ENCODE measurements at places on chromosomes 1 and 21.

GRCh38 chr1:46487818-46488218 lies 1.8 kb upstream of the DMBX1 start:
- DNase-seq: peak; percentile 33

- DNase-seq: no peak
These were observed 28.4 kb upstream of the NPPB start for GRCh38 chr1:11886986-11887665.

DNA sequence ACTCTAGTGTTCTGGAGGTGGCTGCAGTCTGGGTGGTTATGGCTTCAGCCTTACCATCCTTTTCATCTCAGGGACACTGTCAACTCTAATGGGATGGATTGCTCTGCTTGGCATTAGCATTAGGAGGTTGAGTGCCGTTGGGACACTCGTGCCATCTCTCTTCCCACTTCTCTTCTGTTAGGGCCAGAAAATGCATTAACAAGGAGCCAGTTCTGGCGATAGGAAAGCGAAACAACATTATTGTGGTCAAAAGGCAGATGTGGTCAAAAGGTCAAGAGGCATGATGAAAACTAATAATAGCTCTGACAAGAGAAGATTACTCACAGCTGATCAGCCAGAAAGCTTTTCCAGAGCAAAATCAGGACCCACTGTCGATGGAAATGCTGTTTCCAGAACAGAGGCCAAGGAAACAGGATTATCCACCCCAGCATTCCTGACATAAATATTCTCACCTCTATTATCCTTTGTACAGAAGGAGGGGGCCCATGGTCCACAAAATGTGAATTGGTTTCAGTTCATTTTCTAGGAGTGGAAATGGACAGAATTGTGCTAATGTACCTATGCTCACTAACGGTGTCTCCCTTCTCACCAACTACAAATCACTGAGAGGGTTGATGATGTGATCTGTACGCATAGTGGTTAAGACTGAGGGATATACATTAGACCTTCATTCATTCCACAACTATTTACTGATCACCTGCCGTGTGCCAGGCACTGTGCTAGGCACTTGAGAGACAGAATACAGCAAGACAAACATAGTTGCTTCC lies 72.0 kb downstream of the ST6GALNAC5 start:
- DNase-seq: peak; percentile 53

DNA sequence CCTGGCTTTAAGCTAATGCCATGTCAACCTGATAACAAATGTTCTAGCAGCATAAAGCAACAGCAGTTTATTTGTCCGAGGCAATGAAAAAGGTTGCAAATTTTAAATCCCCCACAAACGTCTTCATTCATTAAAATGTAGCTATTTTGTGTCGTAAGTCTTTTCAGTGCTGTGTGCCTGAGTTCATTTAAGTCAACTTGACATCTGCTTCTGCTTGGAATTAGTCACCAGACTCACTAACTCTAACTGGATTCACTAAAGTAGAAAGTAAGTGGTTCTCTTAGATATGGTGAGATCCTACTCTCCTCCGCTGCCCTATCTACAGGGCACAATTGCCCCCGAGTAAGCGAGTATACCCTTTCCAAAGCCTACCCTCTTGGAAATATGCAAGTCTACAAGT lies 118.4 kb upstream of the CHRM3 start:
- DNase-seq: no peak

GRCh38 chr1:65222340-65222940 lies 74.4 kb downstream of the AK4 start:
- no peak for DNase-seq

- peak; percentile 40 for DNase-seq
These were observed 159.1 kb downstream of the EDEM3 start for GRCh38 chr1:184595596-184595995.

DNA sequence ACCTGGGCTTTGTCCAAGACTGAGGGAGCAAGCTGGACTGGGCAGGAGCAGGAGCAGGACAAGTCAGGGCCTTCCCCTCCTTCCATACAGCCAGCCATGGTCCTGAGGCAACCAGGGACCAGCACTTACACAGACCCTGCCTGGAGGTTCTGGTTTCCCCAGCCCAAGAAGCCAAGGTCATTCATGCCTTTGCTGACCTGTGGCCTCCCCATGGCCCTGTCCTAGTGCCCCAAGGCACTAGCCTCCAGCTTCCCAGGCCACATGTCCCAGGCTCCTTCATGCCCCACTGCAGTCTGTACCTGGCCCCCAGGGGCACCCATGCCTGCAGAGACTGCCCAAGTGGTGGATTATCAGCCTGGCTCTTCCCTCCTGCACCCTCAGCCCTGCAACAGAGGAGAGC lies 243.9 kb downstream of the TOMM20 start:
- DNase-seq: no peak

DNA sequence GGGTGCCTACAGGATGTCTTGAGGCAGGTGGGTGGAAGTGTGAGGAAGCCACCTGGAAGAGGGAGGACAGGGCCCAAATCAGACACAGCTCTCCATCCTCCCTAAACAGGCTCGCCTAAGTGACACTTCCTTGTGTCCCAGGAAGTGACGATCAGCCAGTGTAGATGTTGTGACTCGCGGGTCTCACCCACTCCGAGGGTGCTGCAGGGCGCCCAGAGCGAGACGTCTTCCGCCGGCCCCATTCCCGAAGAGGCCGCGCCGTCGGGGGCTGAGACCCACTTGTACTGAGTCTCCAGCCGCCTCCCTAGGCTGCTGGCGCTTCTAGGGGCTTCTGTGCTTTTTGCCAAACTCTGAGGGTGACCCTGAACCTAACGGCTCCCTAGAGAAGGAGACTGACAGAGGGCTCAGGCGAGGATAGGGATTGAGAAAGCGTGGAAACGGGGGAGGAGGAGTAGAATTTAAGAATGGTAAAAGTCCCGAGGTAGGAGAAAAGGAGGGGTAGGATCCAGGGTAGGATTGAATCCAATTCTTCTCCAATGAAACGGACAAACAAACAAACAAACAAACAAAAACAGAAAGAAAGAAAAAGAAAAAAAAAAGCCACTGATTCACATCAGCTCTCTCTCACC lies 543 bp upstream of the MARK1 start:
- DNase-seq: peak; percentile 48

DNA sequence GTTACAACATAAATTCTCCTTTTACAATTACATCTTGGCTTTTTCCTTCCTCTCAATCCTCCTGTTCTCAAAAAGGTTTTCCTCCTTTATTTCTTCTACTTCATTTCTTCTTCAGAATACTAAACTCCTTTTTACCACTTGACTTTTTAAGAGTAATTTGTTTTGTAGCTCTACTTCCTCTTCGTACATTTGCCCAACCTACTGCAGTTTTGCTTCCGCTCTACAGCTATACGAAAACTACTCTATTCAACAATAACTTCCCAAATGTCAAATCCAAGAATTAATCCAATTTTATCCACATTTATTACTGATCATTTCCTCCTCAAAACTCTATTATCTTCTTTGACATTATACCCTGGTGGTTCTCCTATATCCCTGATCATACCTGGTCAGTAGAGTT lies 3.4 kb downstream of the GDAP2 start:
- no peak for DNase-seq

DNA sequence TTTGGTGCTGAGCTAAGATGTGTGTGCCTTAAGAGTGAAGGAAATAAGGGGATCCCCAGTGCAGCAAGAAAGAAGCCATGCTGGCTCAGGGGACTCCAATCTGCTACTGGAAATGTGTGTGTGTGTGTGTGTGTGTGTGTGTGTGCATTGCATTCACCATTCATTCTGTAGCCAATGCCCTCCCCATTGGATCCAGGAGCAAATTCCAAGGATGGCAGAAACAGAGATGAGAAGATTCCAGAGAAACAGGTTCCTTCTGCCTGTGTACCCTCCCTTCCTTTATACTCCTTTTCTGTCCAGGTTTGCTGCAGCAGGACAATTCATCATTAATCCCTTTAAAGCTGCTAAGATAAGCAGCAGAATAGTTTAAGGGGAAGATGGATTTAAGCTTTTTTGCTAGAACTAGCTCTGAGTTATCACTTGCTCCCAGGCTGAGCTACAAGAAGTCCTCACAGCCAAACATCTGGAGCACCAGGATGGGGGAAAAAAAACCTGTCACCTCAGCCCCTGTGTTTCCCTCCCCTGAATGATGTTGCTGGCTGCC lies 3.2 kb downstream of the SLC6A17 start:
- DNase-seq: no peak

- no peak for DNase-seq
These were observed 53.3 kb upstream of the COL18A1 start for GRCh38 chr21:45351526-45352275.

- no peak for DNase-seq
These were observed 11.7 kb downstream of the PIK3CD start for GRCh38 chr1:9663257-9663656.

DNA sequence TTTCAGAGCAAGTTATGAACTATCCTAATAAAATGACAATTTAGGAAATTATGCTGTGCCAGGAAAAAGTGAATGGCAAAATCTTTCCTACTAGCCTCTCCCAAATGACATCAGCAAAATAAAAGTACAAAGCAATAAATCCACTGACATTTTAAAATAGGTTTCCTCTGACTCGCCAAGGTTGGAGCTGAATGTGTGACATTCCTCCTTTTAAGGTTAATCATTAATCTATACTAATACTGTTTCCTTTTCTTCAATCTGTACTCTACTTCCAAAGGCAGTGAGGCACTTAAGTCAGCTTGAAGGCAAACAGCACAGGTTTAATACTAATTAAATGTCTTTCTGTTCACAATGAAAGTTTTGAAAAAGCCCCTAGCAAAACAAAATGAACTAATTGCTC lies 15.7 kb downstream of the RNF19B start:
- no peak for DNase-seq

DNA sequence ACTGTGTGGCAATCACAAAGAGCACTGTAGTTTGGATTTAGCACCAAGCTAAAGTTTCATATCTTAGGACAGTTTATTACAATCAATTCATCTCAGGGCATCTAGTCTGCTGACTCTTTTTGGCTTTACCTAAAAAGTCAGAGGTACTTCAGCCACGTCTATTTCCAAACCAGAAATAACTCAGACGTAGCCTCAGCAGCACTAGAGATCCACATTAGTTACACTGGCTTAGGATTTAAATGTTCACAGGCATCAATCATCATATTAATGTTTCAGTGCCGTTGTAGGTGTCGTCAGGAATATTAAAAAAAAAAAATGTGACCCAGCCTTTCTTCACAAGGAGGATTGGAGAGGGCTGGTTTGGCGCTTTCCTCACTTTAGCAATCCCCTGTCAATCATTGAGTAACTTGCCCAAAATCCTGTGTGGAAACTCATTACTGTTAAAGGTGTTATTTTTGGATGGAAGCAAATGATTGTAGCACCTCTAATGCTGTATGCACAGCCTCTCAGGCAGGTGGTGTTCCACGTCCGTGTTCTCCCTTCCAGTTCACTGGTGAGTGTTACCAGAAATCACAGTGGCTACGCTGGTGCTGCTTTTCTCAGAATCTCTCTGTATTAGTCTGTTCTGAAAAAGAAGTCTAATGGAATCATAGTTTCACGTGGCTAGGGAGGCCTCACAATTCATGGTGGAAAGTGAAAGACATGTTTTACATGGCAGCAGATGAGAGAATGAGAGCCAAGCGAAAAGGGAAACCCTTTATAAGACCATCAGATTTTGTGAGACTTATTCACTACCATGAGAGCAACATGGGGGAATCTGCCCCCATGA lies 45.4 kb downstream of the NEK7 start:
- DNase-seq: no peak

GRCh38 chr1:41513383-41513735 lies 28.9 kb upstream of the EDN2 start:
- DNase-seq: no peak

DNA sequence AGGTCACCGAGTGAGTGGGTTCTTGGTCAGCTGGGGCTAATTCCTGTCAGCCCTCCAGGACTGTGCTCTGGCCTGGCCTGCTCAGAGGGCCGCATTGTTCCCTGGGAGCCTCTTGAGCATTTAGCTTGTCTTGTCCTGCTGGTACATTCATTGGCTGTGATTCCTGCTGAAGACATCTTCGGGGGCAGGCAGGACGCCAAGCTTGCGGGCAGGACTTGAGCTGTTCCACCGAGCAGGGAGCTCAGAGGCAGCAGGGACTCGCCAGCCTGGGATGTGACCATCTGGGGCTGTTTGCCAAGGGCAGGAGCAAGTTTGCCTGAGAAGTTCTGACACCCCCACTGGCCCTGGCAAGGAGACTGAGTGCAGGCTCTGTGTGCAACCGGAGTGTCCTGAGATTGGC lies 7.0 kb upstream of the SLC26A9 start:
- DNase-seq: peak; percentile 64

- DNase-seq: no peak
These were observed 63.2 kb upstream of the APOBEC4 start for GRCh38 chr1:183716286-183716685.

- peak; percentile 58 for DNase-seq
These were observed 1.4 kb downstream of the PMF1 start for GRCh38 chr1:156214024-156214748.

- DNase-seq: no peak
These were observed 92.3 kb upstream of the NBPF6 start for GRCh38 chr1:108357802-108358201.

- DNase-seq: peak; percentile 92
These were observed at the start of gene CFAP45 for GRCh38 chr1:159900086-159900680. Gene CFAP45 (minus strand): TSS chr1:159900165. CDS start chr1:159900098, 67 bp downstream.

DNA sequence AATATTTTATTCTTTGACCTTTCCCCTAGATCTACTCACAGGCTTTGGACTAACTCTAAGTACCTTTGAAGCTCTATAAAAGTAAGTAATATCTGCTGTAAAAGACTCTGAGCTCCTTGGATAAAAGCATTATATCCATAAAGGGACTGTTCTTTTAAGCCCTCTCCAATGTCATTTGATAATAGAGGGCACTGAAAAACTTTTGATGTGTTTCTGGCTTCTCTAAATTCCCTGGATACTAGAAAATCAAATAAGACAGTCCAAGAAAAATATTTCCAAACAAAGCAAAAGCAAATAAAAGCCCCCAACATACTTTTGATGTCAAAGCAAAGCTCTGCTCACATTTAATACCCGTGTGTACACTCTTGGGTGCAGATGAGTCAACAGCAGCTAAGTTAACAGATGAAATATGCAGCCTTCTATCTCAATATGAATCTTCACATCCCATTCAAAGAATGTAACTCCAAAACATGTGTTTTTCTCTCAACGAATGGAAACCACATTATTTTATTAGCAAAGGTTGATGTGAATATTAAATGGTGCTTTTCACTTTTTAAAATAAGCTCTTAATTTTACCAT lies 230.3 kb downstream of the CENPF start:
- peak; percentile 49 for DNase-seq

- DNase-seq: peak; percentile 59
These were observed 330.6 kb downstream of the RPS6KC1 start for GRCh38 chr1:213381572-213382084.

DNA sequence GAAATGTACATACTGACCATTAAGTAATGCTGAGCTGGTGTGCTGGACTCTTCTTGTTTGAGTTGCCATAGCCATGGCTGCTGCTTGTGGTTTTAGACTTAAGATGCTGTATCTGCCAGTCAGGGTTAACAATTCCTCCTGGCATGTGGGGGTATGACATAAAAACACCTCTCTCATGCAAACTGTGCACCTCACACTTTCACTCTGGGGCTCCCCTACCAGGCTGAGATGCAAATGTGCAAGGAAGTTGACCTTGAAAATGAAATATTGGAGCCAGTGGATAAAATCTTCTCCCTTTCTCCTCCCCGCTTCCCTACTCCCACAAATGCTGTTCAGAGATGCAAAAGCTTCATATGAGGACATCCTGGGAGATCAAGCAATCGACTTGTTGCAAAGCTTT lies 198.8 kb downstream of the FCRL5 start:
- DNase-seq: no peak

Measured in astrocyte of the hippocampus (primary cell).